ENCODE measurements at places on chromosomes 5 and 9.
A peak's percentile ranks its signal among the peaks of the same experiment; 100 is the strongest.

GRCh38 chr5:177982072-177982727, 13.8 kb downstream of the PROP1 start:
- no peak for DNase-seq

- no peak for DNase-seq
Measured at GRCh38 chr5:1312993-1313833, 18.3 kb upstream of the TERT start.

- DNase-seq = no peak
Measured at GRCh38 chr5:100855295-100855694, 47.8 kb downstream of the ST8SIA4 start.

DNA sequence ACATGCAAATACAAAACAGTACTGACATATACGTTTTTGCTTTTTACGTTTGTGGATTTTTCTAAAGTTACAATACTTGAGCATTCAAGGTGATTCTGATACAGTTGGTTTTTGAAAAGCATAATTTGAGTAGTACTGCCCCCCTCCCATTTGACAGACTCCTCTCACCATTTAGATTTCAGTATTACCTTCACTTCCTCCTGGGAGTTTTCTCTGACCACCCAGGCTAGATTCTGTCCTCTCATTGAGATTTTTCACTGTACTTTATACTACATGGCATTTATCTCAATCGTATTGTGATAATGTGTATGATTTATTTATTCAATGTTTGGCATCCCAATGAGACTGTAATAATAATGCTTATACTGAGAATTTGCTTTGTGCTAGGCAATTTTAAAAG, 32.8 kb upstream of the SMAD5 start:
- no peak for DNase-seq

DNA sequence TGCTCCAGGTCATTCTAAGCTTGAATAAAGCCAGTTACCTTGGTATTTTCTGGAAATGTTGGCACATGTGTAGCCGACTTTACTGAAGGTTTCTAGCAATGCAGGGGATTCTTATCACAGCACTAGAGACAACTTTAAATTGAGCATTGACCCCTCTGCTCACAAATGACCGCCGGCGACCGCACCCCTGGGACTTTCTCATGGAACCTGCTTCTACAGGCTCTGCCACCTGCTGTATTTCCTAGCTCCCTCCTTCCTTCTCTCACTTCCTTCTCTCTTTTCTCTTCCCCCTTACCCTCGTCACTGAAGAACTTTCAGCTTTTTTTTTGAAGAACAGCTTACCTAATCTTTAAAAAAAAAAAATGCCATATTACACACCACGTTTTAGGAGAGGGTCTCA, 30.9 kb upstream of the DAB2 start:
- no peak for DNase-seq

DNA sequence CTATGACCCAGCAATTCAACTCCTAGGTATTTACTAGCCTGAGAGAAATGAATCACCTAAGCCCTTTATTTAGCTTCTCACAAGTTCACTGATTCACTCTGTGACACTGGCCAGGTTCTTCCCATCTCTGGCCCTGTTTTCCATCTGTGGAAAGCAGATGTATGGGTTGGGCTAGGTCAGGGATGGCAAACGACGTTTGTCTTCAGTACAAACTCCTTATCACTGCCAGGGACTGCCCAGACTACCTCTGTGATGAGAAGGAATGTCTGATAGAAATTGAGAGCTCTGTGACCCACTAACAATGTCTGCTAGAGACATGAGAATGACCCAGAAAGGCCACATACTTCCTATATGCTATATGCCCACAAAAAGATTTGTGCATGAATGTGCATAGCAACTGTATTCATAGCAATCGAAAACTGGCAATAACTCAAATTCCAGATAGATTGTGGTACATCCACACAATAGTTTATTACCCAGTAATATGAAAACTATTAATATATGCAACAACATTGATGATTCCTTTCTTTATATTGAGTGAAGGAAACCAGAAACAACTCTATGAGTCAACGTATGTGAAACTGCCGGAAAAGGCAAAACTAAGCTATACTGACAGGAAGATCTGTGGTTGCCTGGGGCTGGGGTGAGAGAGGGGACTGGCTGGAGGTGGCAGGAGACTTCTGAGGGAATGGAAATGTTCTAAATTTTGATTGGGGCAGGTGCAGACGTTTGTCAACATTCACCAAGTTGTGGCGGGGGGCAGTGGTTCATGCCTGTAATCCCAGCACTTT, 32.0 kb upstream of the ADAM19 start:
- DNase-seq = peak; percentile 18

DNA sequence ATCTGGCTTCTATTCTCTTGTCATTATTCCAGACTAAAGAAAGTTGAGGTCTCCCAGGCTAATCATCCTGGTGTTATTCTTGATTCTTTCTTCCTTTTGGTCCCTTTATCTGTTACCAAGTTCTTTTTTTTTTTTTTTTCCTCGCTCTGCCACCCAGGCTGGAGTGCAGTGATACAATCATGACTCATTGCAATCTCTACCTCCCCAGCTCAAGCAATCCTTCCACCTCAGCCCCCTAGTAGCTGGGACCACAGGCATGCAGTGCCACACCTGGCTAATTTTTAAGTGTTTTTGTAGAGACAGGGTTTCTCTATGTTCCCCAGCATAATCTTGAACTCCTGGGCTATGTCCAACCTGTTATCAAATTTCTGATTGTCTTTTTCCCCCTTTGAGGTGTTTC, 126.6 kb upstream of the DHFR start:
- no peak for DNase-seq

DNA sequence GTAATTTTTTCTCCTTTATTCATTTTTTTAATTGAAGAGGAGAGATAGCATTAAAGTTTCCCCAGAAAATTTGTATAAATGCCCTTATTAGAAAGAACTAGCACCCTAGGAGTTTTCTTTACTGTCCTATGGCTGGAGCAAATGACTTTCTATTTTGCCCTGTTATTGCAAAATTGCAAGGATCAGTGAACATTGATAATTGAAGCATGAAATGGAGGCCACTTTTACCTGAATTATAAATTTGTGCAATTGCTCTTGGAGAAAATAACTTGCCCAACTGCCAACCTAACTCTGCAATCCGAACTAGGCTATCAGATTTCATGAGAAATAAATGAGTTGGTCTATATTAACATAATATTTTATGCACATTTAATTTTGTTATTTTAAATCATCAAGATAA, 111.9 kb downstream of the MTRR start:
- no peak for DNase-seq
